ENCODE measurements at places on chromosomes 3 and 15.

- DNase-seq, result no peak
Observed at GRCh38 chr3:147423537-147423797, 14.3 kb downstream of the ZIC1 start.

DNA sequence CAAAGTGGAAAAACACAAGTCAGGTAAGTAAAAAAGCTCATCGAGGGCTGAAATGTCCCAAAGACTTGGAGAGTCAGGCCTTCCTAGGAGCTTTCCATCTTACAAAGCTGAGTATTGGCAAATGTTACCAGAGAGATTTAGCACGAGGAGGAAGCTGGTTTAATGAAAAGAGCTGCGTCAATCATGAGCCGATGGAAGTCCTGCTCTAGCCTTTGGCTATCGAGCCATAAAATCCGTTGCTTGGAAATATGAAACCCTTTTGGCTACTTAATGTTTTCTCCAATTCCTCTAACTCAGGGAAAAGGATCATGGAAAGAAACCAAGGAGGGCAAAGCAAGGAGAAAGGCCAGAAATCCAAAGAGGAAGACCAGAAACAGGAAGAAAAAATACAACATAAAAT lies 1074.6 kb downstream of the FHIT start:
- no peak for DNase-seq

GRCh38 chr3:54557538-54558428 lies 370.1 kb downstream of the LRTM1 start:
- DNase-seq, result no peak

- no peak for DNase-seq
Observed at GRCh38 chr3:66265649-66266048, 44.8 kb downstream of the SLC25A26 start.

DNA sequence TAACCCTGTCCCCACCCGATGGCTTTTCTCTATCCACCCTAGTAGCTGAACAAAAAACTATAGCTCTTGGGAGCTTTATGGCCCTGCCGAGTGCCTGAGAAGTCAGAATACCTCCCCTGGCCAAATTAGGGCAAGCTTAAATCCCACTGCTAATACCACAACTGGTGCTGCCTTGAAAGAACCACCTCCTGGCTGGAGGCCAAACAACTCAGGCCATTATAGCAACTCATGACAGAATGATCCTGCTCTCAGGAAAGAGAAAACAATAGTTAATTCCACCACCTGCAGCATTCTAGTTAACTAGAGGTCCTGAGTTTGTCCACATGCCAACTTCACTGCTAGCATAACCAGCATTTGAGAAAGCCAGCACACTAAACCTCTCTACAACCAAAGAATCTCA lies 123.2 kb downstream of the RTP4 start:
- no peak for DNase-seq

DNA sequence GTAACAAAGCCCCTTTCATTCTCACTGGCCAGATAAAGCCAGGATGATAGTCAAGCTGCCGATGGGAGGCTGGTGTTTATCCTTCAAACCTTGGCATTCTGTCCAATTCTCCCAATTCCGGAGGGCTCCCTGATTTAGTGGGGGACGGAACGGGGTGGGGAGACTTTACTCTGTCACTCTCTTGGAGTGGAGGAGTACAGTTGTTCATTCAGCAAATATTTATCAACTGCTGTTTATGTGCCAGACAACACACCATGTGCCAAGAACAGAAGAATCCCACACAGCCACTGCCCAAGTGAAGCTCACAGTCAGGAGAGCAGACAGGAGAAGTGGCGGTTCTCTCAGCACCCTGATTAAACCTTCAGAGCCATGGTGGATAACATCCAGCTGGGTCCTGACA lies 63.3 kb downstream of the WNT5A start:
- no peak for DNase-seq
